ENCODE measurements at places on chromosomes 11 and 22.

DNA sequence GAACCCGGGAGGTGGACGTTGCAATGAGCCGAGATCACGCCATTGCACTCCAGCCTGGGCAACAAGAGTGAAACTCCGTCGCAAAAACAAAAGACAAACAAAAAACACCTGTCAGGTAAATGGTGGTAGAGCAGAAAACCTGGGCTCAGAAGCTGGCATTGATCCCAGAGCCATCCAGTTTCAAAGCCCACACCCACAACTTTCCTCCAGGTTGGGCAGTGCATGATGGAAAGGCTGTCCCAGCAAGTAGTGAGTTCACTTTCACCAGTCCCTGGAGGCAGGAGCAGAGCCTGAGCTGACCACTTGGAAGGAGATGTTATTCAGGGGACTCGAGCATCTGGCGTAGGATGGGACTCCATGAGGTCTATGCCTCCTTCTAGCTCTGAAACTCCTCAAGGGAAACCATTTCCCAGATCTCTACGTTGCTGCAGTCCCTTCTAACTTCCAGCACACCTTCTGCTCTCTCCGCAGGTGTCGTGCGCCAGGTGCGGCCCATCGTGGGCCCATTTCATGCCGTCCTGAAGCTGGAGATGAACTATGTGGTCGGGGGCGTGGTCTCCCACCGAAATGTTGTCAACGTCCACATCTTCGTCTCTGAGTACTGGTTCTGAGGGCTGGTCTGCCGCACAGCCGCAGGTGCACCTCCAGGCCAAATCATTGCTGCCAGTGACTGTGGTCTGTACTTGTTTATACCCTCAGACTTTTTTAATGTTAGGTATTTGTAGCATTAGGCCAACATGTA, 71.6 kb upstream of the ATXN10 start:
- DNase-seq, result no peak

GRCh38 chr11:44601471-44602370, 36.3 kb downstream of the CD82 start:
- no peak for DNase-seq

GRCh38 chr11:36380296-36381014, 84.4 kb downstream of the PRR5L start:
- no peak for DNase-seq

DNA sequence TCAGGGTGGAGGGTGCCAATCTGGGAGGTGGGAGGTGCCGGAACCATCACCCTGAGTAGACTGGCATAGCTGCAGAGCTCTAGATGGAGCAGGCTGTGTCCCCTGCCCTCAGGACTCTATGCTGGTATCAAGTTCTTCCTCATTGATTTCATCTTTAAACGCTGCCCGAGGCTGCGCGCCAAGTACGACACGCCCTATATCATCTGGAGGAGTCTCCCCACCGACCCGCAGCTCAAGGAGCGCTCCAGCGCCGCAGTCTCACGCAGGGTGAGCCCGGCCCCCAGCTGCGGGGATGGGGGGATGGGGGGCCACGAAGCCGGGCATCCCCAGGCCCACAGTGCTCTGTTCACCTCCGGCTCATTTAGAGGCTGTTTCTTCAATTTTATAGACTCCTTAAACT, 52.5 kb downstream of the GRAMD4 start:
- DNase-seq, result no peak

GRCh38 chr11:67571443-67571842, 12.2 kb upstream of the GSTP1 start:
- no peak for DNase-seq

GRCh38 chr11:2928605-2929530, at the start of gene PHLDA2:
Gene PHLDA2 (minus strand): TSS chr11:2929420. CDS start chr11:2929364, 56 bp downstream.
- DNase-seq, result no peak

DNA sequence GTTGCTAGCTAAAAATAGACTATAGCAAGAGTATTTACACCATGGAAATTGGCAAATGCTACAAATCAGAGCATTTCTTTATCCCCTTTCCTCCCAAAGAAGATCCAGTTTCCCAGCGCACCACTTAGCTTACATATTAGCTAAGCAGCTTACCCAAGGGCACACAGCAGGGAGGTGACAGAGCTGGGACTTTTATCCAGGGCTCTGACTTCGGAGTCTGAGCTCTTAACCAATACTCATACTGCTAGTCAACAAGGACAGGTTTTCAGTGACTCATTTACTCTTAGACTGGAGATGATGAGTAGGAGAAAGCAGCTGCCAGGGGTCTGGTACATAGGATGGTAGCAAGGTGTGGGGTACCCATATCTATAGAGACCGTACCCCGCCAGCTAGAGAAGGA, 38.4 kb downstream of the NAV2 start:
- no peak for DNase-seq

DNA sequence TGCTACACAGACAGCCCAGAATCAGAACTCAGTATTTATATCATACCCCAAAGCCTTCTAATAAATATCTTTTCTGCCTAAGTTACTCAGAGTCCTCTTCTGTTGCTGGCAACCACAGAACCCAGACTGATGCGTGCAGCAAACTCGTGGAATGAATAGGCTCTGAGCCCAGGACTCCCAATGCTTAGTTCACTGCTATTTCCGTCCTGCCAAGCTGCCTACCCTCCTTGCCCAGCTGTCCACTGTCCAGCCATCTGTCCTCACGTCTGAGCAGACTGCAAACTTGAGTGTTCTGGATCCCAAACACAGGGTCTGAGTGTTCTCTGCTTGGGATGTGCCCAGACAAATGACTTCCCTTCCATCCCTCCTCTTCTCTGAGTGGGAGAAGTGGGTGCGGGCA, 19.4 kb downstream of the PTPN5 start:
- no peak for DNase-seq

GRCh38 chr11:73295241-73295995, 12.7 kb upstream of the ARHGEF17 start:
- peak; percentile 39 for DNase-seq

Data from stimulated activated CD8-positive, alpha-beta memory T cell treated with anti-CD3 and anti-CD28 coated beads, Interleukin-4, amount 100 ng/mL, for 1 hour (primary cell).